ENCODE measurements at places on chromosomes 2 and 18.

- DNase-seq: peak; percentile 44
Observed at GRCh38 chr2:222701721-222702131, 30.3 kb downstream of the MOGAT1 start.

- DNase-seq: no peak
Observed at GRCh38 chr2:119629323-119629825, 49.6 kb upstream of the TMEM177 start.

DNA sequence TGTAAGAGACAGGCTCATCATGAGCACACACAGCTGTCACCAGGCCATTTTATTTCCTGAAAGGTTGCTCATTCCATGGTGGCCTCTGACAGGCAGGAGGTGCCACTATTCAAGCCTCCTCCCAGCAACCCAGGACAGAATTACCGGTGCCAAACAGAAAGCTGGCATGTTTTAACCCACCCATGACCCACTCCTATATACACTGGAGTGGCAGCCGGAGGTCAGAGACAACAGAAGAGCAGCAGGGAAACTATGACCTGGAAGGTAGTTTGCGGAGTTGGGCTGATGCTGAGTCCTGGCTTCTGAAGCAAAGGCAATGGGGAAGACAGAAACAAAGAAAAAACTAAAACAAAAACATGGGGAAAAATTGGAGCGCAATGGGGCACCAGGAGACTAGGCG, 2.3 kb downstream of the RFTN2 start:
- no peak for DNase-seq

- DNase-seq: no peak
Observed at GRCh38 chr2:239142806-239143205, 258.0 kb downstream of the HDAC4 start.

GRCh38 chr2:224925061-224925809, 117.0 kb downstream of the DOCK10 start:
- no peak for DNase-seq

GRCh38 chr2:237563816-237564215, 2.6 kb upstream of the PRLH start:
- no peak for DNase-seq

DNA sequence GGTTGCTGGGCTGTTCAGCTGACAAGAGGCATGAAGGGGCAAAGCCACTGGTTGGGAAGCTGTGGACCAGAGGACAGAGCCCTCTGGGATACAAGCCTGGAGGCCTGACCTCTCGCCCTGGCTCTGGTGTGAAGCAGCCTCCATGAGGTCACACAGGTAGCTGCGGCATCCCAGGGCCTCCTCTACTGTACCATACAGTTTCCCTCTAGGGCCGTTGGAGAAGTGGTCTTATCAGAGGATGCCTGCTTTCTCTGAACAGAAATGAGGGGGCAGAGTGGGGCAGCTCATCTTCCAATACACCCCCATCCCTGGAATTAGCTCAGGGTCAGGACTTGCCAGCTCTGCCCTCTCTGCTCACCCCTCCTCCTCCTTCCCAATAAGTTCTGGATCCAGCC, 135.1 kb upstream of the SMAD2 start:
- no peak for DNase-seq

DNA sequence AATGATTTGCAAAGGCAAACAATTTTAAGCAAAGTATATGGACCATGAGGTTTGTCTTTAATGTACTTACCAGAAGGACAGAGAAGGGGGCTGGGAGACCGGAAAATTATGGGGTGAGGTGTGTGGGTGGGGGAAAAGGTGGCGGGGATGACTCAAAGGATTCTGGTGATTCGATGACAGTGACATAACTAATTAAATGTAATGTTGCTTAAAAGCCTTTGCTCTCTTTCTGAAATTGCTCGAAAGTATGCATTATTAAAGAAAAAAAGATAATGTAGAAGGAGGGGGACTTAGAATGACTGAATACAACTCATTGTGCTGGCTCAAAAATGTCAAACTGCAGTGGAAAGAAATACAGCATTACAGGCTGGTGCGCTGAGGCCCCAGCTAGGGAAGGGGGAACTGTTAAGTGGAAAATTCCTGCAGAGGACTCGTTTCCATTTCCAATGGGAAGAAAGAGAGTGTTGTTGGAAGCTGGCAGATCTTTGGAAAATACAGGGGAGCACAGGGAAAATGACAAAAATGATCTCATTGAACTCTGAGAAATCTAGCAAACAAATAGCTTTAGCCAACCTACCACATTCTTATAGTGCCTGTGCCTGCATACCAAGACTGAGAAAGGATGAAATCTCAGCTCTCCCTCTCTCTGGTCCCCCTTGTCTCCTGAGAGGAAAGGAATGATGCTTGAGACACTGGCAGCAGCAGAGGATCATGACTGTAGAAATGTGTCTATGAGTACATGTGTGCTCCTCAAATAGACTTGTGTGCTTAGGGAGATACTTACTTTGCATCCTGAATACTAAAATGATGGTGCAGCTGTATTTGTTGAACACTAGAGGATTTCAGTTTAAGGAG, 632.4 kb downstream of the NYAP2 start:
- no peak for DNase-seq

- no peak for DNase-seq
Observed at GRCh38 chr2:124664363-124664762, 639.3 kb downstream of the CNTNAP5 start.

- no peak for DNase-seq
Observed at GRCh38 chr2:43414586-43415135, 181.2 kb downstream of the THADA start.

- DNase-seq: no peak
Observed at GRCh38 chr2:45119038-45119437, 109.8 kb upstream of the SIX2 start.

DNA sequence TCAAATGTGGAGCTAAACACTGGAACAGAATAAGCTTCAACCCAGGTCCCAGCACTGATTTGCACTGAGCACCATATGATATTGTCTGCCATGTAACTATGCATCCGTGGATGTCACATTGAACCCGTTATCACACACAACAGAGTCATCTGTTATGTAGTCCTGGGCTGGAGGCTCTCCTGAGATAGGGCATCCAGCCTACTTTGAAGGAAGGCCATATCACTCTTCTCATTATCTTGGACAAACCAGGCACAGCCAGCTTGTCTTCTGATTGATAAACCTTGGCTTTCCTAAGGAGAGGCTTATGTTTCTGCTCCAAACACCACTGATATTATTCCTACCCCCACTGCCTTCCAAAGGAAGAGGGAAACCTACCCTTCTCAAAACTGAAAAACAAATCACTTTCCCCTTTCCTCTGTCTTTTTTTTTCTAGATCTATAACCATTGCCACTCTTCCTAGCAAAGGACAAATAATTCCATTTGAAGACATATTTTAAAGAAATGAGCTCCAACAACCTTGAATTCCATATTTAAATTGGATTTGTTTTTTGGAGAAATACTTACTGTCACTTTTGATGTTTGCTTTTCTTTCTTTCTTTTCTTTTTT, 16.4 kb downstream of the RSAD2 start:
- no peak for DNase-seq
